CD4-positive, alpha-beta memory T cell (primary cell): ENCODE measurements at places on chromosomes 5 and 9.

DNA sequence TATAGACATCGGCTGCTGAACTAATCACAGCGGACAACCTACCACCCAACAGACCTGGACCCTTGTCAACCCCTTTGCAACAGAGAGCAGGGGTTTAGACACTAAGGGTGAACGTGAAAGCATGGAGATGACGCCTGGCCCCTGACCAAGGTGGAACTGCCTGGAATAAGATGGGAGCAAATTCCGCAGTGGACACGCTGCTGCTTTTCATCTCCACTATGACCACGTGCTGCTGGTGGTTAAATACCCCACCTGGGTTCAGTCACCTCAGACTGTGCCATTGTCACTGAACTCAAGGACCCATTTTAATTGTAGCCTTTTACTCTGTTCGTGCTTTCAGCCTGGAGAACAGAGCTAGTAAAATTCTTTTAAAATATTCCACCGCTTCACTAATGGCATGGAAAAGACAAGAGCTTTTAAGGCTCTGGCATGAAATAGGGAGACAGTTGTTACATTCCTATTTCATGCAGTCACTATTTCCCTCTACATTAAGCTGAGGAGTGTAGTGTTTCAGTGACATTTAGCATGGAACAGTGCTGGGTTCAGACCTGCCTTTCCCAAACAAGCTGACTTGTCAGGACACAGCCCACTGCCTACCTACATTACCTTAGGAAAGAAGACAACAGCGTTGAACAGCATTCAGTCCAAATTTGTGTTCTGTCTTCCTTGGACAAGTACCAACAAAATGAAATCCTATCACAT, 96.8 kb downstream of the ANKRD18B start:
- H3K4me3 ChIP-seq = no peak overlapping the region
- DNase-seq = no peak
- H3K27me3 ChIP-seq = no peaks in the 10 kb centered on the region
- no peak overlapping the region for H3K27ac ChIP-seq

- H3K27me3 ChIP-seq = no peaks in the 10 kb centered on the region
- DNase-seq = no peak
Measured at GRCh38 chr9:92404042-92404836, at the start of gene OGN. TSS of gene OGN (minus strand) at chr9:92404578. CDS start at chr9:92403407, 1,171 bp downstream.

- H3K4me1 ChIP-seq = no peaks in the 10 kb centered on the region
- H3K36me3 ChIP-seq = no peaks in the 10 kb centered on the region
- H3K27ac ChIP-seq = no peak overlapping the region
- H3K4me3 ChIP-seq = no peak overlapping the region
Measured at GRCh38 chr5:139134906-139135305, 63.3 kb downstream of the SIL1 start.

DNA sequence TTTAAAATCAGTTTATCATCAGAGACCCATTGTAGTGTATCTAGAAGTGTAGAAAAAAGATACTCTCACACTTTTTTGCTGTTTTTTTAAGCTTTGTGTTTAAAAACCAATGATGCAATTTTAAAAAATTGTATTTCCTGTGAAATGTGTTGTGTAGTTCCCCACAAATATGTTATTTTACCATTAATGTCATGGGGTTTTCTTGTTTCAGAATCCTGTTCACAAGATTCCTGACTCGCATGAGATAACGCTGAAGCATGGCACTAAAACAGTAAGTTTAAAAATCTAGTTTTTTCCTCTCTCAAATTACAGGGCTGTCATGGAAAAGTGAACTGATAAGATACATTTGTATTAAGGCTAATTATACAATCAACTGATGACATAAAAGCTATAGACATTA, 58.6 kb downstream of the WDR70 start:
- H3K27me3 ChIP-seq = no peaks in the 10 kb centered on the region
- H3K4me3 ChIP-seq = no peak overlapping the region
- no peak overlapping the region for H3K27ac ChIP-seq
- DNase-seq = no peak
- H3K36me3 ChIP-seq = no peaks in the 10 kb centered on the region
- H3K4me1 ChIP-seq = no peaks in the 10 kb centered on the region

DNA sequence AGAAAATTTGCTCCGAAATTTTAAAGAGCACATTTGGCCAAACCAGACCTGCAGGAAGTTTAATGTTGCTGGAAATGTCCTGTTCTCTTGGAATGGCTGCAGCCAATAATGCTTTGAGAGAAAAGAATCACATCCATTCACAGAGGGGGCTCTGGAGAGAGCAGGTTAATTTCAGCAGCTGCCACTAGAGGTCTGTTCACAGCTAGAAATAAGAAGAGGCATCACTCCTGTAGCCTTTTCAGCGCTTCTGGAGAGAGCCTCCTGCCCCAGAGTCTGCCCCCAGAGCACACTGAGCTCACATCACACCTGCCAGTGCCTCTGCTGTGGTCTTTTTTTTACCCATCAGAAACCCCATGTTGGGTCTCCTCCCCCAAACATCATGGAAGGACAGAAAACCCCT, 124.8 kb upstream of the RAD23B start:
- no peaks in the 10 kb centered on the region for H3K36me3 ChIP-seq
- no peak overlapping the region for H3K27ac ChIP-seq
- H3K27me3 ChIP-seq = no peaks in the 10 kb centered on the region
- no peaks in the 10 kb centered on the region for H3K4me1 ChIP-seq
- no peak overlapping the region for H3K4me3 ChIP-seq
- DNase-seq = no peak

- H3K4me3 ChIP-seq = no peak overlapping the region
- H3K27me3 ChIP-seq = no peaks in the 10 kb centered on the region
- H3K4me1 ChIP-seq = no peaks in the 10 kb centered on the region
- H3K36me3 ChIP-seq = no peaks in the 10 kb centered on the region
- H3K27ac ChIP-seq = no peak overlapping the region
Measured at GRCh38 chr9:68692519-68692918, 12.5 kb upstream of the PIP5K1B start.

GRCh38 chr5:122316656-122317055, 4.6 kb downstream of the SNCAIP start:
- H3K4me1 ChIP-seq = peaks cover 8% of the 10 kb centered on the region
- no peak for DNase-seq
- H3K36me3 ChIP-seq = no peaks in the 10 kb centered on the region

DNA sequence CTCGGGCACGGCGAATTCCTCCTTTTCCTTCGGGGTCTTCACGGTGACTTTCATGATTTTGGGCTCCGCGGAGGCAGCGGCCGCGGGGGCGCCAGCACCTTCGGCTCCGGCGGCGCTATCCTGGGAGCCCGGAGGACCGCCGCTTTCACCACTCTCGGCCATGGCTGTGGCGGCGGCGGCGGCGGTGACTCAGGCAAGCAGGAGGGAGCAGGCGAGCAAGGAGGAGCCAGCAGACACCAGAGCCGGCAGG, 315 bp downstream of the UBQLN1 start:
- peaks cover 47% of the 10 kb centered on the region for H3K4me1 ChIP-seq
- H3K4me3 ChIP-seq = peak overlapping the region; percentile 97
- H3K27ac ChIP-seq = peak overlapping the region; percentile 98
- H3K36me3 ChIP-seq = no peaks in the 10 kb centered on the region
- no peak for DNase-seq

GRCh38 chr9:93112864-93113389, 16.9 kb downstream of the CARD19 start:
- no peak for DNase-seq
- H3K36me3 ChIP-seq = peaks cover 27% of the 10 kb centered on the region
- no peak overlapping the region for H3K27ac ChIP-seq
- no peak overlapping the region for H3K4me3 ChIP-seq

GRCh38 chr9:110555551-110556331, 23.8 kb downstream of the SVEP1 start:
- H3K27me3 ChIP-seq = no peaks in the 10 kb centered on the region
- no peak for DNase-seq
- no peaks in the 10 kb centered on the region for H3K4me1 ChIP-seq
- H3K36me3 ChIP-seq = no peaks in the 10 kb centered on the region
- no peak overlapping the region for H3K27ac ChIP-seq

GRCh38 chr5:61272688-61273087, 59.4 kb upstream of the ZSWIM6 start:
- H3K27ac ChIP-seq = no peak overlapping the region
- H3K27me3 ChIP-seq = no peaks in the 10 kb centered on the region
- H3K36me3 ChIP-seq = no peaks in the 10 kb centered on the region
- H3K4me3 ChIP-seq = no peak overlapping the region

DNA sequence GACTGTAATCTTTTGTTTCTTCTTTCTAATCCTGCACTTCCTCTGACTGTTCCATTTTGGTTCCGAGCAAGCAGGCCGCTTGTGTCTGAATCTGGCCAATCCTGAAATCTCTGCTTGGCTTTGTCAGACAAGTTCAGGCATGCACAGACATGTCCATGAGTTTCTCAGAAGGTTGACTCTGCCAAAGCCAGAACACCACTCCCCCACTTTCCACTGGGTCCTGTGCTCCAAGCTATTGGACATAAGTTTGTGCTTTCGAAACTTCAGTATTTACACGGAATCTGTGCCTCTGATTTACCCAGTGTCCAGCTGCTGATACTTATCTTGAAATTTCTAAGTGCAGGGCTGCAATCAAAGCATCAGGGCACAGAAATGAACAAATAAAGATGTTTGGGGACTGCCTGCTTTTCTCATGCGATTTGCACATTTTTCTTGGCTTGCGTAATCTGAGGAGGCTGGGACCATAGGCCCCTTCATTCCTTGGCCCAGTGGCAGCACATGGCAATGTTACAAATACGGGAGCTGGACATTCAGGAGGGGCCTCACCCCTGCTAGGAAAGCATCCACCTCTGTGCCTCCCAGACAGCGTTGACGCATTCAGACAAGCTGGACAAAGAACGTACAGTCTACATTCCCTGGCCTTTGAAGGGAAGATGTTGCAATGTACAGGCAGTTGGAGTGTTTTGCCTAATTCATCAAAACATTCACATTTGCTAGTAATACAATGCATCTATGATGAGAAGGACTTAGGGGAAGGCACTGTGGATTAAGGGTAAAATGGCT, 209.2 kb upstream of the PAPPA start:
- no peak for DNase-seq
- no peak overlapping the region for H3K4me3 ChIP-seq
- H3K4me1 ChIP-seq = no peaks in the 10 kb centered on the region

- H3K27ac ChIP-seq = no peak overlapping the region
- H3K4me3 ChIP-seq = no peak overlapping the region
- no peak for DNase-seq
- H3K27me3 ChIP-seq = no peaks in the 10 kb centered on the region
Measured at GRCh38 chr9:16191191-16191590, 638.3 kb downstream of the CCDC171 start.

- no peaks in the 10 kb centered on the region for H3K36me3 ChIP-seq
- no peaks in the 10 kb centered on the region for H3K27me3 ChIP-seq
- H3K4me3 ChIP-seq = no peak overlapping the region
- DNase-seq = no peak
- H3K27ac ChIP-seq = no peak overlapping the region
Measured at GRCh38 chr9:18718393-18718792, 244.4 kb downstream of the ADAMTSL1 start.

GRCh38 chr5:150946351-150946905, 41.6 kb upstream of the ZNF300 start:
- no peaks in the 10 kb centered on the region for H3K27me3 ChIP-seq
- no peaks in the 10 kb centered on the region for H3K4me1 ChIP-seq
- no peak overlapping the region for H3K27ac ChIP-seq
- H3K4me3 ChIP-seq = no peak overlapping the region

GRCh38 chr5:43772764-43773477, 169.9 kb downstream of the NNT start:
- H3K27me3 ChIP-seq = no peaks in the 10 kb centered on the region
- H3K36me3 ChIP-seq = no peaks in the 10 kb centered on the region
- no peak overlapping the region for H3K27ac ChIP-seq
- no peak overlapping the region for H3K4me3 ChIP-seq
- no peak for DNase-seq
- no peaks in the 10 kb centered on the region for H3K4me1 ChIP-seq

DNA sequence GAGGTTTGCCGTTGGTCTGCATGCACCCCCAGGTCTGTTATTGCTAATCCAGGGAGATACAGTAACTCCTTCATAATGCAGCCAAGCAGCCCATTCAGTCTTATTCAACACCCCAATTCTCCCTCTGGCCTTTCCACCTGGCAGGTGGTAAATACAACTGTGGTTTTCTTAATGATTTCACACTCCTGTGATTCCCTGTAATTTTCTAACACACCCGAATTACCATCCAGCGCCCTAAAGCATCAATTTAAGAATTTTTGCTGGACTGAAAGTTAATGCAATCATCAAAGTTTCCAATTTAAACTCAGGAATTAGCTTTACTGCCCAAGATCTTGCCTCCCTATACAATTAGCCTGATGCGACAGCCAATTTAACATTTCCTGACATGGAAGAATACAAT, 62.5 kb downstream of the GNAQ start:
- no peaks in the 10 kb centered on the region for H3K27me3 ChIP-seq
- no peak for DNase-seq
- H3K4me3 ChIP-seq = no peak overlapping the region
- H3K36me3 ChIP-seq = no peaks in the 10 kb centered on the region
- H3K27ac ChIP-seq = no peak overlapping the region
- peaks cover 23% of the 10 kb centered on the region for H3K4me1 ChIP-seq

- no peaks in the 10 kb centered on the region for H3K4me1 ChIP-seq
- no peaks in the 10 kb centered on the region for H3K27me3 ChIP-seq
- H3K4me3 ChIP-seq = no peak overlapping the region
- DNase-seq = no peak
- no peaks in the 10 kb centered on the region for H3K36me3 ChIP-seq
Measured at GRCh38 chr9:104256031-104256695, 162.1 kb downstream of the SMC2 start.

DNA sequence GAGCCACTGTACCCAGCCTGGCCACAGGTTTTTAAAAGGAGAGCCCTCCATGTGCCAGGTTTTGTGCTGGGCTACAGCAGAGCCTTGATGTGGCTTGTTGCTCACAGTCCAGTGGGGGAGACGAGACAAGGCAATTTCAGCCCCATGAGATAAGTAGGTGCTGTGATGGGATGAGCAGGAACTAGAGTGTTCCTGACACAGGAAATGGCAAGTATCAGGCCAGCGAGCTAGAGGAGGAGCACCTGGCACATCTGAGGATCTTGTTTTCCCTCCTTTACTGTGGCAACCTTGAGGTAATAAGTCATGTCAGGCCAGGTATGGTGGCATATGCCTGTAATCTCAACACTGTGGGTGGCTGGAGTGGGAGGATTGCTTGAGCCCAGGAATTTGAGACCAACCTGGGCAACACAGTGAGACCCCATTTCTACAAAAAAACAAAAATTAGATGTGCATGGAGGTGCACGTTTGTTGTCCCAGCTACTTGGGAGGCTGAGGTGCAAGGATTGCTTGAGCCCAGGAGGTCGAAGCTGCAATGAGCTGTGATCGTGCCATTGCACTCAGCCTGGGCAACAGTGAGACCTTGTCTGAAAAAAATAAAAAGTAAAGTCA, 3.8 kb upstream of the ZDHHC12 start:
- DNase-seq = no peak
- no peak overlapping the region for H3K4me3 ChIP-seq
- peaks cover 7% of the 10 kb centered on the region for H3K36me3 ChIP-seq

DNA sequence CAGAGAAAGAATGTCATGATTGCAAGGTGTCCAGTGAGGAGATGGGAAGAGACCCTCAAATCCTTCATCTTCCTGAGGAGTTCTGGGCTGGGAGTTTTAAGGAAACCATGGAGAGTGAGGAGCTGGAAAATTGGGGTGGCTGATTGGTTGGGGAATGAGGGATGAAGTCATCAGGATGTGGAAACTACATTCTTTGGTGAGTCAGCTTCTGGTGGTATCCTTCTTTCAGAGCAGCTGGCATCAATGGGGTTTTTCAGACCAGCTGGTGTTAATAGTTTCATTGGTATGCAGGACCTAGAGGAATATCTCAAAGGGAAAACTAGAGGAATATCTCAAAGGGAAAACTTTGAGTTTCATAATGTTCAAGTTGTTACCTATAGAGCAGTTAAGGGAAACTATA, 45.2 kb downstream of the RNF180 start:
- no peak overlapping the region for H3K4me3 ChIP-seq
- DNase-seq = no peak
- no peaks in the 10 kb centered on the region for H3K4me1 ChIP-seq
